ENCODE measurements at places on chromosomes 6 and 20.

- DNase-seq: no peak
Measured at GRCh38 chr6:149208134-149208601, 109.3 kb upstream of the TAB2 start.

DNA sequence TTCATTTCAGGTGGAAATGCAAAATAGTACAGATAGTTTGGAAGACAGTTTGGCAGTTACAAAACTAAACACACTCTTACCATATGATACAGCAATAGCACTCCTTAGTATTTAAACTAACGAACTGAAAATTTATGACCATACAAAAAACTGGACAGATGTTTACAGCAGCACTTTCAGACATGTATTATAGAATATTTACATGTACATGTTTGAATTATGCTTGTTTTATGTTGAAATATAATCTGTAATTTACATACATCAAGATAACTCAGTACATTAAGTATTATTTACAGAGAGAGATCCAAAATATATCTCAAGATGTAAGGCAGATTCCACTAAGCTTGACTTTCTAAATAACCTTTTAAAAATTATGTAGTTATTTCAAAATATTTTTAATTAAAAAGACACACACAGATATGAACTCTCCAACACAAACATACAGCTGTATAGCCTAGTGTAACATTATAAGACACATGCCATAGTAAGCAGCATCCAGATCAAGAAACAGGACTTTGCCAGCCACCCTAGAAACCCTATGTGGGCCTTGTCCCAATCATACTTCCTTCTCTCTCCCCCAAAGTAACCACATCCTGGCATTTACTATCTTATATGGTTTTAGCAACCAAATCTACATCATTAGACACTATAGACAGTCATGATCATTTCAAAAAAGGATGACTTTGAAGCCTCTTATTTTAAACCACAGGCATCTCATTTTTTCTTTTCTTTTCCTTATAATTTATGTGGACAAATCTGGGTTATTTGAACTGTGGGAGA is 82.2 kb downstream of the MAN1A1 start:
- DNase-seq: no peak

GRCh38 chr6:157962601-157963302 is 18.9 kb upstream of the SYNJ2 start:
- DNase-seq: no peak

GRCh38 chr20:51667002-51667408 is 101.2 kb downstream of the ATP9A start:
- no peak for DNase-seq

- no peak for DNase-seq
Measured at GRCh38 chr6:90429713-90430112, 133.1 kb upstream of the BACH2 start.

- DNase-seq: no peak
Measured at GRCh38 chr6:161188547-161189465, 85.1 kb downstream of the AGPAT4 start.

- DNase-seq: no peak
Measured at GRCh38 chr6:142218446-142218845, 71.4 kb downstream of the VTA1 start.

DNA sequence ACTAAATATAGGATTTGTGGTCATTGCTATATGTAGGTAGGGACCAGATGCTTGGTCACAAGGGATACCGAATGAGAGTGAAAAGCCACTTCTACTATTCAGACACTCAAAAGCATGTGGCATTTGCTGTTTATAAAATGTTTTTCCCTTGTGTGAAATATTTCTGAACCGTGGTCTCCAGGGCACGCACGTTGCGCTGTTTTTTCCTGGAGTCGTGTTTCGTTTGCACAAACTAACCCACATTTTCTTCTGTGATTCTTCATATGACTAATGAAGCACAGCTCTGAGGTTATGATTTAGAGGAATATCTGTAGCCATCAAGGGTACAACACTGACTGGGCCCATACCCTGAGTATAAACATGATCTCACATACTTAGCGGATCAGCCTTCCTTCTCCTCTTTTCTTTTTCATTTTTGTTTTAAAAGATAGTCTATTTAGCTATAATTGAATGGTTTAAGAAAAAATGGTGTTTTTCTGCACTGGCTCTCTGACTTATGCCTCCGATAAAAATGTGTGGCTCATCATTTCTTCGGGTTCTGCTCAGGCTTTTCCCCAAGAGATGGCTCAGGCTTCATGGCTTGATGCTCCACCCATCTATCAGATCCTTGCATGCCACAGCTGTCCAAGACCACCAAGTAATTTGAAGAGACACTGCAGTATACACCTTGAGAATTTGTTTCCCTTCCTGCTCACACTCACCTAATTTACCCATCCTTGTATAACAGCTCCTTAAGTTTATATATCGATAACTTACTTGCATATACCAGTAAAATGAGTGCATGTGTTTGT is 59.9 kb upstream of the HBS1L start:
- no peak for DNase-seq

DNA sequence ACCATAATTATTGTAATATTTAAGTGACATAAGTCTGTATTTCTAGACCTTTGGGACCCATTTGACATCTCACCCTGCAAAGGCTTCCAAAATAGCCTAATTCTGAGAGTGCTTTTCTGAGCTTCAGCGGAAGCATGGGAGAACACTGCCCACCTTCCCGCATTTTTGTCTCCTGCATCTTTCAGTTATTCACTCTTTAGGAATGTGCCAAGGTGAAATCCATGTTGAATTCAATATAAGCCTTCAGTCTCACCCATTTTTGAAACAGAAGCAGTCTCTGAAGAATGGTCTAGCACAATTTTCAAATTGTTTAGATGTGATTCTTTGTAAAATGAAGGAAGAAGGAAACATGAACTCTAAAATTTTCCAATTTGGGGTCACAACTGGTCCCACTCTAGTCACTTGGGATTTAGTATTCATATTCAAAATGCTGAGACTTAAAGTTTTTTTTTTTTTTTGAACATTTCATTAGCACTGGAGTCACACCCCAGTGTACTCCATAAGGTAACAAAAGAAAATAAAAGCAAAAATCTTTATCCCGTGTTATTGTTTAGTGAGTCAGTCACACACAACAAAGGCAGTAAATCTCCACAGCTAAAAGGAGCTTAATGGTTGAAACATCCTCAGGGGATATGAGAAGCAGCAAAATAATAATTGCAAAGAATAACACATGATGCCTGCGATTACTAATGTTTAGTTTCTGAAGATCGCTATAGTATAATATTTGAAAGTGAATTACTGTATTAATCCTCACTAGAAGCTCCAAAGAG is 479.9 kb upstream of the BTBD3 start:
- no peak for DNase-seq

- DNase-seq: no peak
Measured at GRCh38 chr6:90586546-90586835, 381 bp downstream of the MAP3K7 start.

DNA sequence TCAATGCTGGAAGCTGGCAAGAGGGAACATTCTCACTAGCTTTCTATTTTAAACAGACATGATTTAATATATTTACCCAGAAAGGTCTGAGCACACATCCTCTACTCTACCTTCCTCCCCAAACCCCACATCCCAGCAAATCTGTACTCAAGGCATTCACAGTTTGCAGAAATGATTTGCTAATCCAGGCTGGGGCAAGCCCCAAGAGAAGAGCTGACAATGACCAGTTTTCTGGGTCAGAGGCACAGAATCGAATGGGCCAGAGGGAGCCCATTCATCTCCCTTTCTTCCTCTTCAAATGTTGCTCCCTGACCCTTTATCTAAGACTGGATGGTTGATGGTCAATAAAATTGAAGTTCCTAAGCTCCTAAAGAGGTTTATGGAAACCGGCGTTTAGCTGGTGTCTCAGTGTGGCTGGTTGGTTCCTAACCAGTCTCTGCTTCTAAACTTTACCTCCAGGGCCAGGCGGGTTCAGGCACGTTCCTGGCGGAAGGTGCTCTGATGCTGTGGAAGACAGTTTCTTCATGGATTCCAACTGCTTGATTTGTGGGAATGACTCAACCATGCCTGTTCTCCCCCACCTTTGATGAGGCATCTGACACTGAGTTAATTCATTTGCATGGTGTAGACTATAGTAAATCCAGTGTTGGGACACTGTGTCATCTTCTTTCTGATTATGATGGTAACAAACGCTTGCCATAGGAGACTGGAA is 96.4 kb upstream of the IYD start:
- DNase-seq: no peak

DNA sequence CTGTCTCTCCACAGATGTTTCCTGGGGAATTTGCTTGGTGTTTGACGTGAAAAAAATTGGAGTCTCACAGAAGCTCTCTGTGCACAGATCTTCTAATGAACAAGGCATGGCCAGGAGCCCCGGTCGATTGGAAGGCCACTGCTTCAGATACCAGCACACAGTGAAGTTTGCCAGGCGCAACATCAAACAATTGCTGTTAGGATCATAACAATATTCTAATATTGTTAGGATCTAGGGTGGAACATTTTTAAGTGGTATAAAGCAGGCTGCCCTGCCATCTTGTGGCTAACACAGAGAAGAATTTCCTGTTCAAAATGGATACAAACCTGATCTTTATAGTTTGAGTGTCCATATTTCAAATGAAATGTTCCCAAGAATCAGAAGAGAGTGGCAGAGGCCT is 64.1 kb downstream of the C6orf118 start:
- no peak for DNase-seq

DNA sequence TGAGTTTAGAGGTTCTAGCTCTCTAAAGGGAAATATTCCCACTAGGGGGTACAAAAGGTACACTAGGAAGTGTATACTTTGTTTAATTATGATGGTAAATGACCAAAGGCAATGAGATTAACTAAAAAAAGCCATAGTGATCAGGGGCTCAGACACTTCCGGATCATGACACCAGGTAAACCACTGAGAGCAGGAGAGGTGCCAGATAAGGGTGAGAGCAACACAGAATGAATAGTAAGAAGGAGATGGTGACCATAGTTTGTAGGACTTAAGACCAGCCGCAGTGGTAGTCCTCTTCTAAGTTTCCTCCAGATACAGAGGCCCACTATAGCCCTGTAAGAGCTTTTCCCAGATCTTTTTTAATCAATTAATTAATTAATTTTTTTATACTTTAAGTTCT is 40.8 kb downstream of the OR2J2 start:
- DNase-seq: no peak

GRCh38 chr6:155678361-155678760 is 222.7 kb upstream of the NOX3 start:
- DNase-seq: no peak

GRCh38 chr20:13105039-13105438 is 96.3 kb downstream of the SPTLC3 start:
- DNase-seq: no peak

DNA sequence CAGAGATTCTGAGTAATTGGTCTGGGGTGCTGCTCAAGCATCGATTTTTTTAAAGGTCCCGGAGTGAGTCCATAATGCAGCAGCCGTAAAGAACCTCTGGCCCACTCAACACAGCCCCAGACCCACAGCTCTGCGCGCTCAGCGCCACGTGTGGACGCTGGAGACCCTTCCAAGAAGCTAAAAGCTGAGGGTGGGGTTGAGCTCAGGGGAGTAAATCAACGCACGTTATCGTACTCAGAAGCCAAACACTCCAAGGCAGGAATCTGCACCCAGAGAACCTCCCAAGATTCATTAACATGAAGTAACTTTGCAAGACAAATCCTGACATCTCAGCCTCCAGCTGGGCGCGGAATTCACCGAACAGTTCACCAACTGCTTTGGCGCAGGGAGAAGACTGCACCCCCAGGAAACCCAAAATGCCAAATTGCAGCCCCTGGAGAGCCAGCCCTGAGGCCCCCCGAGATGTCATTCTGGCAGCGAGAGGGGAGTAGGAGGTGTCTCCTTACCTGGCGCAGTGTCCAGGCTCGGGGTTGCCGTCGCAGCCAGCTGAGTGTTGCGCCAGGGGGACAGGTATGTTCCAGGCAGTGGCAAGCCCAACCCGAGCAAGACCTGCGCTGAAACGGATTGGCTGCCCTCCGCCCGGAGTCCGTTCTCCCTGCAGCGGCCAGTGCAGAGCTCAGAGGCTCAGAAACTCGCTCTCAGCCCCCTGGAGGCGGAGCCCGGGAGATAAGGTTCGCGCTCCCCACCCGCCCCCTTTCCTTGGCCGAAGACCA is at the start of gene COL21A1:
COL21A1 (minus strand) TSS at position 700 of the 773 bp plus-strand sequence. CDS start 64,962 bp downstream, outside the sequence.
- no peak for DNase-seq

GRCh38 chr20:57499676-57500075 is 25.3 kb downstream of the CTCFL start:
- DNase-seq: no peak

GRCh38 chr20:34952671-34953070 is 2.9 kb downstream of the GSS start:
- no peak for DNase-seq

- no peak for DNase-seq
Measured at GRCh38 chr6:144104898-144105487, 9.6 kb upstream of the SF3B5 start.

GRCh38 chr20:50491168-50491567 is 19.0 kb upstream of the PTPN1 start:
- DNase-seq: no peak

DNA sequence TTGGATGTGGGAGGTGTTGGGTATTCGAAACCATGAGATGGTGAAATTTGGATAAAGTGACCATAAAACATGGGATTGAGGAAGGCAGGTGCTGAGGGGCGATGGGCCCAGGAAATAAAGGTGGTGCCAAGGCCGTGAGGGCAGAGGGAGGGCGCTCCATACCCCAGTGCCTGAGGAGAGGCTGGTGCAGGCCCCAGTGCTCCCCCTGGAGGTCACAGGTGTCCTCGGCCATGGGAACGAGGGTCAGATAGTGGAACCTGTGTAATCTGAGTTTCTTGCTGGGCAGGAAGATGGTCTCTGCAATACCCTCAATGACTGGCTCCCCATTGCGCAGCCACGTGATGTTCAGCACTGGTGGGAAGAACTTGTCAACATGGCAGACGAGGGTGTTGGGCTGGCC is 16.2 kb downstream of the HLA-DPB1 start:
- no peak for DNase-seq

GRCh38 chr6:26331218-26332073 is 33.6 kb upstream of the BTN3A2 start:
- DNase-seq: no peak

DNA sequence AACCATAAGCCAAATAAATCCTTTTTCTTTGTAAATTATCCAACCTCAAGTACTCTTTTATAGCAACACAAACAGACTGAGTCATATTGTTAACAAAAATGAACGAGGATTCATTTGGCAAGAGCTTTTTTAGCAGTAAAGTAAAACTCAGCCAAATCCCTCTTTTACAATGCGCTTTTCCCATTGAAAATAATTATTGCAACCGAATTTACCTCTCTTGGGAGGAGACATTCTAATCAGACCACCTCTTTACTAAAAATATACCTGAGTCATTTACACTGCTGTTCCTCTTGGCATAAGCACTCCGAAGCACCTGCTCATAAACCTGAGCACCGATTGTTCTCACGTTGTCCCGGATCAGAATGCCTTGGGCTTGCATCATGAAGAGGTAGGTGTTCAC is 57.4 kb downstream of the B4GALT5 start:
- peak; percentile 52 for DNase-seq

DNA sequence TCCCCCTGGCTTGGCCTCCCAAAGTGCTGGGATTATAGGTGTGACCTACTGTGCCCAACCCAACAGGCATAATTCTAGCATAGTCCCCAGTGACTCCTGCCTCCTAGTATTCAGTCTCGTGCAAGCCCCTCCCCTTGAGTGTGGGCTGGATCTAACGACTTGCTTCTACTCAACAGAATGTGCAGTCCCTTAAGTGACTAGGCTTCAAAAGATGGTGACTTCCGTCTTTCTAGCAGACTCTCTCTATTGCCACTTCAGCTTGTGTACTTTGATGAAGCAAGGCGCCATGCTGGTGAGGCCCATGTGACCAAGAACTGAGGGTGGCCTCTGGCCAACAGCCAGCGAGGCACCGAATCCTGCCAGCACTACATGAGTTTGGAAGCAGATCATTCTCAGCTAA is 109.6 kb upstream of the TRAF3IP2 start:
- DNase-seq: no peak

GRCh38 chr6:111278731-111279130 is 191.4 kb downstream of the SLC16A10 start:
- DNase-seq: no peak
